ENCODE measurements at places on chromosomes 1 and 21. TPM values are rescaled to one million over a fixed set of nuclear protein-coding genes. Genes with fewer than 3 reads are reported as not detected.

The AQP10 gene
- not detected for total RNA-seq

The CGN gene
- 113 TPM for total RNA-seq

The IFI44 gene
- 259 TPM for total RNA-seq

The CA6 gene
- not detected for total RNA-seq

The CR2 gene
- total RNA-seq: 0.83 TPM

The TMPRSS15 gene
- not detected for total RNA-seq

The OR2T2 gene
- not detected for total RNA-seq

The LENEP gene
- 1.1 TPM for total RNA-seq

The CRP gene
- total RNA-seq: 3.6 TPM

GRCh38 chr1:182257369-182258063 is 134.1 kb downstream of the GLUL start:
- DNase-seq: no peak

- DNase-seq: peak; percentile 93
Observed at GRCh38 chr1:28882009-28882628, 32.2 kb upstream of the EPB41 start.

DNA sequence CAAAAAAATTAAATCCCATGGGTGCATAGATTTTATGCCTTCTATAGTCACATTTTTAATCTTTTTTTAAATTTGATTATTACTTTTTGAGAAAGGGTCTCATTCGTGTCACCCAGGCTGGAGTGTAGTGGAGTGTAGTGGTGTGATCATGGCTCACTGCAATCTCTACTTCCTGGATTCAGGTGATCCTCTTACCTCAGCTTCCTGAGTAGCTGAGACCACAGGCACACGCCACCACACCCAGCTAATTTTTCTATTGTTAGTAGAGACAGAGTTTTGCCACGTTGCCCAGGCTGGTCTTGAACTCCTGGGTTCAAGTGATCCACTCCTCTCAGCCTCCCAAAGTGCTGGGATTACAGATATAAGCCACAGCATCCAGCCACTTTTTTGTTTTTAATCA is 10.4 kb downstream of the CBR3 start:
- DNase-seq: no peak

DNA sequence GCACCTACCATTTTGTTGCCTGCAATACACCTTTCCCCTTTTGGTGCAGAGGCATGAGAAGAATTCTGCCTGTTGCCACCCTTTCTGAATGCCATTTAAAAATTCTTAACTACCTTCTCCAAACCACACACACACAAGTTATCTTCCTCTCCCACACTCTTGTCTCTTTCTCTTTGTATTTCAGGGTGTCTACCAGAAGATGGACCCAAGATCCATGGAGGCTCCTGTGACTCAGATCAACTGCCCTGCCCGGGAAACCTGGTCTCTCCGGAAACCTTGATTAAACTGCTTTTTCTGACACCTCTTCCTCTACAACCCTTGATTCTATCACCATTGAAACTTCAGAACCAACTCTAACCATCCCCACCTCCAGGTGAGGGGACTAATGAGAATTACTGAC is 2.4 kb upstream of the TARS2 start:
- peak; percentile 26 for DNase-seq

DNA sequence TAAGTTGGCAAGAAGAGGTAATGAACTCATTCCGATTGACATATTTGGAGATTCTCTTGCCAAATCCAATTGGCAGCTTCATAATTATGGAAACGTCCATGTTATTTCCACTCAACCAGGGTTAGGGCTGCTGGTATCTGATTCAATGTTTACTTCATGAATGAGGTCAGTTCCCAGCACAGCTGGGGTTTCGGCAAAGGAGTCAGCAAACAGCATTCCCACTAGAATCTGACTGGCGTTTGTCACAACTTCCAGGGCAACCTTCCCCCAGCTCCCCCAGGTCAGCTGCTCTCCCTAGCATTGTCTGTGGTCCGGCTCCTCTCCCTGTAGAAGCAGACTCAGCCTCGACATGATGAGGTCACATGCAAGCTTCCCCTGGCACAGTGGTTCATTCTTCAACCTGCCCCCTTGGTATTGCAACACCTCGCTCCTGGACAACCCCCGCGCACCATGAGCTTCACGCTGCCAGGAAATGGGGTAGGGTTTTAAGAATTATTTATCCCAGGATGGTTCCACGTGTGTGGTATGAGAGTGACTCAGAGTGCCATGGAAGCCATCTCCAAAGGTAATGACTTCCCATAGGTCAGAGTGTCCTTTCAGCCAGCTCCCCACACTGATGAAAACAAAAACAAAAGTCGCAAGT is 100.7 kb upstream of the SLC25A33 start:
- peak; percentile 45 for DNase-seq

- DNase-seq: no peak
Observed at GRCh38 chr1:228765168-228765946, 30.1 kb downstream of the RHOU start.

GRCh38 chr1:29757866-29758780 is 521.8 kb downstream of the PTPRU start:
- no peak for DNase-seq

GRCh38 chr1:212819726-212820125 is 27.7 kb downstream of the SPATA45 start:
- no peak for DNase-seq

DNA sequence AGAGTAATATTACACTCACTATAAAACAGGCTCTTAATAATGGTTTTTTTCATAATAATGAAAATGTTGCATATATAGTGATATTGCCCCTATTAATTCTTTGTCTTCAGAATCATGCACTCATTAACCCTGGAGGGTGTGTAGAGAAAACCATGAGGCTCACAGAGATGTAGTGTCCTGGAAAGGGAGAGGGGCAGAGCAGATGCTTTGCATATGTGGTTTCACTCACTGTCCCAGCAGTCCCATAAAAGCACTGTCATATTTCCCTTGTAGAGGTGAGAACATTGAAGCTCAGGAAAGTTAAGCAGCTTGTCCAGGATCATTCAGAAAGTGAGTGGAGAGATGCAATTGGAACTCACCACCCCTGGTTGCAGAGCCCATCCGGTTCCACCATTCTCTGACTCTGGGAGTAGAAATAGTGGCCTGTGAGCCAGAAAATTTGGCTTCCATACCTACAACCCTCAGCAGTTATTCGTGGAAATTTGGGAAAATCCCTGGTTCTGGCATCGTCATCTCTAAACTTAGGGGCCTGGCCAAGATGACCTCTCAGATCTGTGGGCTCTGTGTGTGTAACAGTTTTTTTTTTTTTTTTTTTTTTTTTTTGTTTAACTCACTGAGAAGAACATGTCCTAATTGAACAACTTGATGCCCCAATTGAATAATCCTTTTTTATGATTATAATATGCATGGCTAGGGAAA is 86.4 kb downstream of the RGL1 start:
- DNase-seq: no peak

- no peak for DNase-seq
Observed at GRCh38 chr1:30700528-30701257, 22.7 kb downstream of the MATN1 start.

- DNase-seq: no peak
Observed at GRCh38 chr1:162029157-162029556, 5.5 kb upstream of the OLFML2B start.

Data from Calu3 (cell line).